ENCODE measurements at places on chromosomes 11 and 22. TPM values are rescaled to one million over a fixed set of nuclear protein-coding genes. Genes with fewer than 3 reads are reported as not detected.

PPP6R2 gene
- 32.9 TPM for total RNA-seq

SCGB1D2 gene
- not detected for total RNA-seq

APOBEC3B gene
- 1.3 TPM for total RNA-seq

CCND1 gene
- 371 TPM for total RNA-seq

ST14 gene
- not detected for total RNA-seq

DNA sequence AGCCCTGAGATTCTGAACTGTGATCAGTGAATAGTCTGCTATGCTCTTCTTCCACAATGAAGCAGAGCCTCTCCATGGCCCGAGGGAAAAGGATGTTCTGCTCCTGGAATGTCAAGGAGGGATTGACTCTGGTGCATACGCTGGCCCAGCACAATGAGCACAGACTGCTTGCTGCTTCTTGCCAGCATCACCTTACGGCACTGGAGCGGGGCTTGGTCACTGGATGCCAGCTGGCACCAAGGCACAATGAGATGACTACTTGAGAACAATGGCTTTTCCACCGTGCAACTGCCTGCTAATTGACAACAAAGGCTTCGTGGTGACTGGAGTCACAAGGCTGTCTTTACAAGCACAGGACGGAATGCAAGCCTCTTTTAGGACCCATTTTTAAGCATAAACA is 139.2 kb downstream of the DSCAML1 start:
- no peak for DNase-seq

- DNase-seq: peak; percentile 93
Measured at GRCh38 chr11:120400564-120401364, 64.6 kb downstream of the ARHGEF12 start.
